ENCODE measurements at places on chromosomes 1 and 21.
A peak's percentile ranks its signal among the peaks of the same experiment; 100 is the strongest.

DNA sequence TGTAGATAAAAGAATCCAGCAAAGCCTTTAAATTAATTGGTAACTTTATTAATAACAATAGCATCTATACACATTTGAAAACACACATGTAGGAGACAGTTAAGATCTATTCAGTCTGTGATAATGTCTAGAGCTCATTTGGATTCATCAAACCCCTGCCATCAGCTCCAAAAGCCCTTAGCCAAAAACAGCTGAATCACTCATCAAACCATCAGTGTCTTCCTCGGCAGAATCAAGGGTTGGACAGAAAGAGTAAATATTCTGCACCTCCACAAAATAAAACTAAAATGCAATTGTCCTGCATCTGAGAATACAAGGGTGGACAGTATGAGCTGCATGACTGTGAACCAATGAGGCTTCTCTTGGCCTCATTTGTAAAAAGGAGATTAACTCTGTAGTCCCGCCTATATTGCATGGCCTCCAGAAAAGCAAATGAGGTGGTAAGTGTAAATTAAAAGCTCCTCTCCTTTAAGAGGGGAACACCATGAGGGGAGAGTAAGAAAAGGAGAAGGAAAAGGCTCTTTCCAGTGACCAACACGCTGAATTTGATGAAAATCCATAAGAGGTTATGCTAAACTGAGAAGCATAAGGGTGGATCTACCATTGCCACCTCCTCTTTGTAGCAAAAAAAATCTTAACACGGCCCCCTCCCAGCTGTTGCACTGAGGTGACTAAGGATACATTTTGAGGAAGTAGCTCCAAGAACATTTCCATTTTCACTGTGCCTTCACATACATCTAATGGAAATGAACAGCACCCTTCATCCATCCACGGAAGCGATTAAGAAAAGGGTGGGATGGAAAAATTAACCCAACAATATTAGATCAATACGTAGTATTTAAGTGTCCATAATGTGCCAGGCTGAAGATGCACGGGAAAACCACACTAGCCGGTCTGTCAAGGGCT, 14.7 kb upstream of the BOLA1 start:
- peak; percentile 5 for DNase-seq

DNA sequence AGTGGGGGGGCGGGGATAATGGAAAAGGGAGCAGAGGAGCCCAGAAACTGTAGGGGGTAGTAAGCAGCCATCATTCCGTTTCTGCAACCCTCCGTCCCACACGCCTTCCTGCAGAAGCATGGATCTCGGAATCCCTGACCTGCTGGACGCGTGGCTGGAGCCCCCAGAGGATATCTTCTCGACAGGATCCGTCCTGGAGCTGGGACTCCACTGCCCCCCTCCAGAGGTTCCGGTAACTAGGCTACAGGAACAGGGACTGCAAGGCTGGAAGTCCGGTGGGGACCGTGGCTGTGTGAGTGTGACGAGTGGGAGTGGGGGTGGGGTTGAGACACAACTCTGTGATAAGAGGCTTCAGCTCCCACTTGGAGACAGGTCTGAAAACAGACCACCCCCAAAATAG, 706 bp downstream of the CREB3L4 start:
- DNase-seq = no peak

- DNase-seq = peak; percentile 71
Measured at GRCh38 chr1:150798525-150798924, 9.5 kb downstream of the CTSK start.

DNA sequence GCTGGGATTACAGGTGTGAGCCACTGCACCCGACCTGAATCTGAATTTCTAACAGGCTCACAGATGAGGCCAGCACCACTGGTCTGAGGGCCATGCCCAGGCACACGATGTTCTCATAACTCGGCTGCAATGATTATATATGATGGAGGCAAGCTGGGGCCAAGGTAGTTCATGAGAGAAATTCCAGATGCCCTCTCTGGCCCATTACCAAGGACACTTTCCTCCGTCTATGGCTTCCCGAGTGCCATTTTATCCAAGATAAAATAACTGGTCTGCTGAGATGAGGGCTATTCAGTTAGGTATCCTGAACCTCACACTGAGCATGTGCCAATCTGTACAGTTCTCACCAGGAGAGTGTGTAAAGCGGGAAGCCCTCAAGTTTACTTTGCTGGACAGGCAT, 16.5 kb downstream of the TMPRSS2 start:
- DNase-seq = no peak

DNA sequence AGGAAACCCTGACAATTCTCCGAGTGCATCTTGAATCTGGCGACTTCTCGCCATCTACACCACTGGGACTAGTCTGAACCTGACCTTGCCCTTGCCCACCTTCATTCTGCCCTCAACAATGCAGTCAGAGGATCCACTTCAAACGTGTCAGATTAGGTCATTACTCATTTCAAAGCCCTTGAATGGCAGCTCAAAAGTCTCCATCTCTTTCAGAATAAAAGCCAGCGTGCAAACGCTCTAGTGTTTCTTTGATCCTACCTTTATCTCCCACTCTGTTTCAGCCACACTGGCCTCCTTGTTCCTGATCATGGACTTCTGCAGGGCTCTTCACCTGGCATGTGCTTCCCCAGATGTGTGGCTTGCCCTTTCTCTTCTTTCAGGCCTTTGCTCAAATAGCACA, 31.3 kb downstream of the SLC30A1 start:
- no peak for DNase-seq

DNA sequence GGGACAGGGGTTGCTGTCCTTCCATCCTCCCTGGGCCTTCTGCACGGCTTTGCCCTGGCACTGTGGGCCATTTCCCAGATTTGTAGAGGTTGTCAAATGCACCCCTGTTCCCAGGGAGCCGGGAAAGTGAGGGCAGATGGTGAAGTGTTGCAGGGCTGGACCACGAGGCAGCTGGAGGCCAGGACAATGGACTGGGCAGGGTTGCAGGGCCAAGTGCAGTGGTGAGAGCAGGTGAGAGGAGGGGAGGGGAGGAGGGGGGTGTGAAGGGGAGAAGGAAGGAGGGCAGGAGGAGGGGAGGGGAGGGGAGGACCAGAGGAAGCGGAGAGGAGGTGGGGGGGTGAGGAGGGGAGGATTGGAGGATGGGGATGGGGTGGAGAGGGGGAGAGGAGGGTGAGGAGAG, 443.9 kb downstream of the CAMTA1 start:
- no peak for DNase-seq

DNA sequence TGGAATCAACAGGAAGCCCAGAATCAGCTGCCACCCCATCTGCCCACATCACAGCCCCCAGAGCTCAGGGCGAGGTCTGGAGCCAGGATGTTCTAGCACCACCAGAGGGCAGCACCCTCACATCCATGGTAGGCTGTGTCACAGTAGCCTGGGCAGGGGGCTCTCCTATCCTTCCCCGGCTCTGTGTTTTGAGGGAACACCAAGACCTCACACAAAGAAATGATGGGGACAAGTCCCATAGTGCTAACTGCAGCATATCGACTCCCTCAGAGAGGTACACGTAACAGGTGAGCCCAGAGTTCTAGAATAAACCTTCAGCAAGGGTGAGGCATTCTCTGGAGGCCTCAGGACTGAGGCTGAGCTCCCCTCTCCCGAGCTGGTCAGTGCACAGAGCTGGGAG, 2.3 kb upstream of the KCNC4 start:
- peak; percentile 31 for DNase-seq

DNA sequence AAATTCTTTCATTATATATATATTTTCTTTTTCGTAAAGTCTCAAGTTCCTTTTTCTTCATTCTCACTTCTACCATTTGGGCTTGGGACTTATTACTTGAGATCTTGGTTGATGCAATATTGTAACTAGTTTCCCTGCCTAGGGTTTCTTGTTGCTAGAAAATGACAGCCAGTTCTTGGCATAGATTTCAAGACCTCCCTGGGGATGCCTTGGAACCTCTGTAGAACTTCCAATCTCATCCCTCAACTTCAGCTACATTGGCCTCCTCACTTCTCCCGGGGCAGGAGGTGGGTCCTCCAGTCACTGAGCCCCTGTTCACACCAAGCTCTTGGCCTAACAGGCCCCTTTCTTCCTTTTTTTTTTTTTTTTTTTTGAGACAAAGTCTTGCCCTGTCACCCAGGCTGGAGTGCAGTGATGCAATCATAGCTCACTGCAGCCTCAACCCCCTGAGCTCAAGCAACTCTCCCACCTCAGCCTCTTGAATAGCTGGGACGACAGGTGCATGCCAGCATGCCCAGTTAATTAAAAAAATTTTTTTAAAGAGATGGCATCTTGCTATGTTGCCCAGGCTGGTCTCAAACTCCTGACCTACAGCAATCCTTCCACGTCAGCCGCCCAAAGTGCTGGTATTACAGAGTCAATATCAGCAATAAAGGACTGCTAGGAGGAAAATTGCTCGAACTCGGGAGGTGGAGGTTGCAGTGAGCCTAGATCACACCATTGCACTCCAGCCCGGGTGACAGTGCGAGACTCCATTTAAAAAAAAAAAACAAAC, 33.1 kb downstream of the MAP3K7CL start:
- peak; percentile 13 for DNase-seq
